ENCODE measurements at places on chromosomes 4 and X.

GRCh38 chr4:185210102-185210981 lies 944 bp downstream of the SNX25 start:
- DNase-seq: no peak

DNA sequence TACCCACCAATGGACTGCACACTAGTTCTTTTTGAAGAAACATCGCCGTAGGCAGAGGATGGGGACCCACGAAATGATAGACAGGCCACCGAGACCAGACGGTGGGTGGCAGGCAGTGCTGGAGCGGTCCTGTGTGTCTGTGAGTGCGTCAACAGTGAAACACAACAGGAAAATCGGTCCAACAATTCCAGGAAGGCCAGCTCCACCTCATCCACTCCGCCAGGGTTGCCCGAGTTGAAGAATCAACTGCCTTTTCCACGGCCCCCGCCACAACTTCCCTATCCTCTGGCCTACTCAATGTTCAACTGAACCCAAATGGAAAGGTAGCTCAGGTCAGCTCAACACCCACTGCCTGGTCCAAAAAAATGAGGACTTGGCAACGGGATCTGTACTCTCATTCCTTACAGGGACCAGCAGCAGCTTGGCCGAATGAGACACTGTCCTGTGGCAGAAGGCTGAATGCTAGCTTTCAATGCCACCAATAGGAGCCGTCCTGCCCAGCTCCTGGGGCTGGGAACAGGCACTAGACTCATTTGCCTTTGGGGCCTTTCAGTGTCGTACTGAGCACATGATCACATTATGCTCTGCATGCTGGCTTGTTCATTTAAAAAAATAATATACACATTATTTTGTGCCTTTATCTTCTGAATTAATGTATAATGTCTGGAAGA lies 43.5 kb downstream of the MID1 start:
- DNase-seq: no peak

GRCh38 chr4:25750874-25751273 lies 95.2 kb downstream of the SLC34A2 start:
- DNase-seq: no peak

GRCh38 chr4:142824368-142824767 lies 21.7 kb downstream of the INPP4B start:
- DNase-seq: no peak

- no peak for DNase-seq
Measured at GRCh38 chr4:30716681-30717207, 3.4 kb upstream of the PCDH7 start.

- no peak for DNase-seq
Measured at GRCh38 chr4:1235381-1236102, 13.4 kb downstream of the CTBP1 start.

GRCh38 chrX:21166272-21166982 lies 207.8 kb upstream of the CNKSR2 start:
- no peak for DNase-seq

- DNase-seq: no peak
Measured at GRCh38 chrX:136766785-136767103, 14.0 kb downstream of the ARHGEF6 start.

- DNase-seq: no peak
Measured at GRCh38 chr4:108049406-108049805, 59.7 kb downstream of the HADH start.

DNA sequence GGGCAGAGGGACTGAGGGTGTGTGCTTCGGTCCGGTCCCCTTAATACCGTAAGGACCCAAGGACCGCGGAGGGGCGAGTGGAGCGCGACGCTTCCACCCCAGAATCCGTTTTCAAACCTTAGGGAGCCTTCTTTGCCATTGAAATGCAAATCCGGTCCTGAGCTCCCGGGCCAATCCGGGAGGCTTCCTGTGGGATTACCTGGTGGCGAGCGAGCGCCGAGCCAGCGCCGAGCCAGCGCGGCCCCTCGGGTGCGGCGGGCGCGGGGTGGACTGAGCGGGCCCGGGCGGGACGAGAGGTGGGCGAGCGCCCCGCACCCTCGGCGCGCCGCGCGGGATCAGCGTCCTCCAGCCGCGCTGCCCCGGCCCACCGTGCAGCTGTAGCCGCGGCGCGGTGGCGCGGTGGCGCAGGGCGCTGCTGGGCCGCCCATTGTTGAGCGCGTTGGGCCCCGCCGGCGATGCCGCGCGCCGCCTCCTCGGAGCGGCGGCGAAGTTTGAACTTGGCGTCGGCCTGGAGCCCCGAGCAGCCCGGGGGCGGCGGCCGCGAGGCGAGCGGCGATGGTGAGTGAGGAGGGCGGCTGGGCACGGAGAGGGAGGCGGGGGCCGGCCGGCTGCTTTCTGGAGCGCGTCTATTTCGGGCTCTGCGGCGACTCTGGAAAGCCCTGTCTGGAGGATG lies 208.7 kb downstream of the SOWAHB start:
- DNase-seq: no peak

DNA sequence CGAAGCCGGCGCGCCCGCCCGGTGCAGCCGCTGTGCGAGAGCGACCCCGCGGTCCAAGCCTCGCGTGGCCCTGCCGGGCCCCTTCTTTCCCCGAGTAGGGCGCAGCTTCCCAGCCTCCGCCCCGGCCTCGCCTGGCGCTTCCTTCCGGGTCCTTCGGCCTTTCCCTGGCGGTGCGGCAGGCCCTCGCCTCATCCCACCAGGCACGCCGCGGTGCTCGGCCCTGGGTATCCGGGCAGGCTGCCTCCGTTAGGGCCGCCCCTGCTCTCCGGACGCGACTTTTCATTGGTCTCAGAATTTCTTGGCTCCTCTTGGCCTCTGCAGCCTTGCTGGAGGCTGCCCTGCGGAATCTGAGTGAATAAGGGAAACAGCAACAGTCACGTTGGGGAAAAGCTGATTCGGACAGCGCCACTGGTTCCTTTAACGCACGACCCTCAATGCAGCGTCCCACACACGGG lies 429 bp downstream of the UVSSA start:
- no peak for DNase-seq

- no peak for DNase-seq
Measured at GRCh38 chr4:40264995-40265909, 68.4 kb downstream of the RHOH start.

DNA sequence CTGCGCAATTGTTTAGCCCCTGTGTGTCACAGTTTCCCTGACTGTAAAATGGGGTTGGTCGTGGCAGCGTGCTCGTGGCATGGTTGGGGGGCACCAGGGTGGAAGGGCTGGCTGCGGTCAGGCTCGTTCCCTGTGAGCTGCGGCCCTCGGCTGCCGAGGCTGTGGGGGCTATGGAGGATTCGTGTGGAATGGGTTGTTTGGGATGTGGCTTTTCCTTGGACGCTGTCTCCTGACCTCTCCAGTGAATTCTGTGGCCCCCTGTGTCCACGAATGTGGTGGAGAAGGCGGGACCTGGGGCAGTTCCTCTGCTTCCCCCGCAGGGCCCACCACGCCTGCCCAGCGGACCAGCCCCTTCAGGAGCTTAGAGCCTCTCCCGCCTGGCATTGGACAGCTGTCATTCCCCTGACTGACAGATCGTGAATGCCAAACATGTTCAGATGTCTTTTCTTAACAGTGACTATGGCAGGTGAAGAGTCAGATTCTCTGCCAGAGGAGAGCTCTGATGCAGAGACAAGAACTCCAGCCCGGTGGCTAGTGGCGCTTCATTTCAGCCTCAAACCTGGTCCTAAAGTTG lies 17.2 kb upstream of the HGFAC start:
- DNase-seq: no peak

- no peak for DNase-seq
Measured at GRCh38 chr4:24720436-24720835, 74.9 kb upstream of the SOD3 start.

DNA sequence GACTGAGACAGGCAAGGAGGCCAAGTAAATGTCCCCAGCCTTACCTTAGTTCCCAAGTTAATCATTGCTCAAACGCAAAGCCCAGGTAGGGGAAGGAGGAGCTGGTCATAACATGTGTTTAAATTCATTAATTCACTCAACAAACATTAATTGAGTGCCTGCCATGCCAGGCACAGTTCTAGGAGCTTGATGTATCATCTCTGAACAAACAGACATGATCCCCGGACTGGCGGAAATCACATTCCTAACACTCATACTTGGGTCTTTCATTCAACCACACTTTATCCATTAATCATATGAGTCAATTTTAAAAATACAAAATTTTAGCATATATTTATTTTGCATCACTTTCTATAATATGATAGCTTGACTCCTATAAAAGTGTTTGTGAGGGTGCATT lies 335.3 kb upstream of the NOCT start:
- no peak for DNase-seq

DNA sequence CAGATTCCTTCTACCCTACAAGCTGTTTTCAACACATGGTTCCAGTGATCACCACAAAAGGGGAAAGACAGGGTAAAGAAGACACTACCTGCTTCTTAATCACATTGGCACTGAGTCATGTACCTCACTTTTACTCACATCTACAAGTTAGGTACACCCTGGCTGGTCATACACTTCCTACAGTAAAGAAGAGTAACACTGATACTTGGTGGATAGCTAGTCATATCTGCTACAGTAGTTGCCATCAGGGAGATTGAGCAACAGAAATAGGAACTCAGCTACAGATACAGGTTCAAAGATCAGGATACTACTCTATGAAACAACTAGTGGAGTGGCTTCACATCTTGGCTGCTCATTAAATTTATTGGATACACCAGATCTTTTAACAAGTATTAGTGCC lies 105.4 kb upstream of the DIAPH2 start:
- no peak for DNase-seq

GRCh38 chr4:68498413-68499007 lies 51.2 kb downstream of the TMPRSS11E start:
- no peak for DNase-seq

- no peak for DNase-seq
Measured at GRCh38 chr4:167868163-167868562, 224.2 kb upstream of the ANXA10 start.

- no peak for DNase-seq
Measured at GRCh38 chrX:27660878-27661277, 70.7 kb downstream of the DCAF8L2 start.

DNA sequence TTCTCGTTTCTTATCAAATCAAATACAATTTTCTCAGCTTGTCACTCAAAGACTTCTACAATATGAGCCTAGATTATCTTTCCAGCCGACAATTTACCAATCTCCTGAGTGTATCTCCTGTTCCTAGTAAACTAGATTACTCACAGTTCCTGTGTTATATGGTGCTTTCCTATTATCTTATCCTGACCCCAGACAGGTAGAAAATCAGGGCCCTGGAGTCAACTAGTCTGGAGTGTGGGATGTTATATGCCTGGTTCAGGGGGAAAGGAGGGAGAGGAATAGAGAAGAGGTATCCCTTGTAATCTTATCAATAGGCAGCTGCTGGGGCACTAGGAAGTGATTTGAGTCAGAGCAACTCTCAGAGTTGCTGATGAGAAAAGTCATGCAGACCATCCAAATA lies 127.1 kb downstream of the SLC7A11 start:
- no peak for DNase-seq

DNA sequence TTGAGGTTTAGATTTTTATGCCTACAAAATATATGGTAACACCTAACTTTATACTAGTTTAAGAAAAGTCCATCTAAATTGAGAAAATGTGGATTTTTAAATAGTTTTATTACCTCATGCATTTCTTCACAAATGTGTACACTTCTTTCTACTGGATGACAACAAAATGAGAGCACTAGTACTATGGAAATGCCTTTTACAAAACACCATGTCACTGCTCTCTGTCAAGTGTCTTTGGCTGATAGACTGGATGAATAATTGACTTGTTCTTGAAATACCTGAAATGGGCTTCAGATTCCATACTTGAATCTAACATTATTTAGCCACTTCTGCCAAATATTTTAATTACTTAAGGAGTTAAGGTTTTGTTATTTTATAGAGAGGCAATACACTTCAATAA lies 49.5 kb downstream of the AMELX start:
- no peak for DNase-seq

- no peak for DNase-seq
Measured at GRCh38 chr4:125515016-125515415, 200.3 kb downstream of the FAT4 start.

- no peak for DNase-seq
Measured at GRCh38 chr4:36709991-36710390, 428.6 kb downstream of the DTHD1 start.

GRCh38 chr4:109979920-109980717 lies 67.4 kb downstream of the EGF start:
- DNase-seq: no peak

GRCh38 chr4:76874176-76874575 lies 23.8 kb downstream of the SOWAHB start:
- no peak for DNase-seq

GRCh38 chr4:55892156-55892555 lies 38.7 kb downstream of the EXOC1 start:
- DNase-seq: no peak

- DNase-seq: no peak
Measured at GRCh38 chrX:10102046-10102704, 54.6 kb upstream of the CLCN4 start.

- no peak for DNase-seq
Measured at GRCh38 chrX:66008328-66008970, 31.4 kb downstream of the VSIG4 start.

GRCh38 chr4:155639704-155640523 lies 26.7 kb upstream of the GUCY1A1 start:
- DNase-seq: no peak

GRCh38 chr4:185847352-185848097 lies 35.5 kb upstream of the SORBS2 start:
- DNase-seq: no peak

GRCh38 chr4:184016759-184017668 lies 111.9 kb downstream of the STOX2 start:
- no peak for DNase-seq

DNA sequence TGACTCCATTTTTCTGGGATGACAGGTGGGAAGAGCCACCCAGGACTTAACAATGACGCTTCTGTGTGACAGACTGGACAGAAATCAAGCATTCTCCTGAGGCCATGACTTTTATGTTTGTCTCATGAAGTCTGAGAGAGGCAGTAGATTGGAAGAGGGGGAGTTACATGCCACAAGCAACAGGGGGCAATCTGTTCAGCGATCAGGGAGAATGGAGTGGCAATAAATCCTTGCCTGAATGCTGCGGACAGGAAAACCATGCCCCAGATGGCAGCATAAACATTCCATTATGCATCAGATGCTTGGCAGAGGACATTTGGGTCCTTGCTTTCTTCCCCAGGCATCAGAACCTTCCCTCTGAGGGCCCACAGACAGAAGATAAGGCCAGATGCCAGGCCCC lies 312.4 kb upstream of the DIPK2B start:
- no peak for DNase-seq

DNA sequence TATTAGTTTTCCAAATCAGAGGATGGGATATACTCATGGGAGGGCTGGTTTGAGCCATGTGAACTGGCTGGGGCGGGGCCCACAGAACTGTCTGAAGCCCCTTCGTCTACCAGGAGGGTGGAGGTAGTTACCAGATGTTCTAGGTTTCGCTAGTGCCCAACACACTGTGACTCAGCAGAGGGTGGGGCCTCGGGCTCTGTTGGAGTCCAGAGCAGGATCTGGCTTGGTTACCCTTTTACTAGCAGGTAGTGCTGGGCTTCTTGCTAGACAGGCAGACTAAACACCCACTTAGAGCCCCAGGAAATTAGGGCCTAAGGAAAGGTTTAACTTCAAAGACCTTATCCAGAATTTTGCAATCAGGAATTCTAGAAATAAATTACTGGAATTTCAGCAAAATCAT lies 56.2 kb upstream of the CHRDL1 start:
- no peak for DNase-seq
